ENCODE measurements at places on chromosomes 5 and 9. TPM values are rescaled to one million over a fixed set of nuclear protein-coding genes. Genes with fewer than 3 reads are reported as not detected.

DNA sequence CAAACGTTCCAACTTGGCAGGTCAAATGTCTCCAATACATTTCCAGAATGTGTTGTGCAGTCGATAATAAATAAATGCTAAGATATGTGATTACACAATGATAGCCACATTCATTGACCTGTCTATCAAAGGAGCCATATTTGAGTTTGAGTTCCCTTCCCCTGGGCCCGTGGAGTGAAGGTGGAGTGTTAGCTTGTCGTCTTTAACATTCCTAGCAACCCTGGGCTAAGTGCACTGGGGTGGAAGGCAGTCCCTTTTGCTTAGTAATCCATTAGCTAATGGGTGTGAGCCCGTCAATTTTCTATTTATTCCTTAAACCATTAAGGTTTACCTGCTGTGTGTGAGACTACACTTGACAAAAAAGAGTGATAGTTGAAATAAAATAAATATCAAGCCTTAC is 415.2 kb downstream of the EBF1 start:
- no peak for DNase-seq

DNA sequence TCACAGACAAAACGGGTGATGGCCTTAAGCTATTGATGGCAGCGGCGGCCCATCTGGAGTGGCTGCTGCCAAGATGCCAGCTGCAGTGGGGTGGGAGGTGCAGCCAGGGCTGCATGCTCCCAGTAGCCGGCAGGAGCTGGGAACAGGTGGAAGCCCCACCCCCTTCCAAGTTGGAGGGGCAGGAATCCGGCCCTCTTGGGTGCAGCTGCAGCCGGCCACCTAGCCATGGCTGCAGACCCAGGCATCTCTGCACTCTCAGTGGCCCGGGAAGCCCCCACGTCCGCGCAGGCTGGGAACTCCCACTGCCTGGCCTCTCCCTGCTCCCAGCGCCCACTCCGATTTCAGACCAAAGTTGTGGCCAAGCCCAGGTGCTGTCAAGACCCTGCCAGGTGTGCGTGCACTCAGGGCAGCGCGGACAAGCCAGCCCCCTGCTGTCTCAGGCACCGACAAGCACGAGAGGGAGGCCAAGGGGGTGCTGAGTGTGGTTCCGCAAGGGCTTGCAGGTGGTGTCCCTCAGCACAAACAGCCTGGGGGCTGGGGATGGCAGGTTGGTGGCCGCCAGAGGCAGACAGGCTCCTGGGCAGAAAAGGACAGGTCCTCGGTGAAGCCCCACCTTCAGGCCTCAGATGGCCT is 115.1 kb upstream of the TSLP start:
- DNase-seq, result no peak

LCN9 gene
- not detected for polyA plus RNA-seq

GRCh38 chr5:102832445-102832844 is 77.3 kb downstream of the PAM start:
- no peak for DNase-seq

- DNase-seq, result no peak
These were observed 242.9 kb downstream of the NSG2 start for GRCh38 chr5:174288439-174288838.

DNA sequence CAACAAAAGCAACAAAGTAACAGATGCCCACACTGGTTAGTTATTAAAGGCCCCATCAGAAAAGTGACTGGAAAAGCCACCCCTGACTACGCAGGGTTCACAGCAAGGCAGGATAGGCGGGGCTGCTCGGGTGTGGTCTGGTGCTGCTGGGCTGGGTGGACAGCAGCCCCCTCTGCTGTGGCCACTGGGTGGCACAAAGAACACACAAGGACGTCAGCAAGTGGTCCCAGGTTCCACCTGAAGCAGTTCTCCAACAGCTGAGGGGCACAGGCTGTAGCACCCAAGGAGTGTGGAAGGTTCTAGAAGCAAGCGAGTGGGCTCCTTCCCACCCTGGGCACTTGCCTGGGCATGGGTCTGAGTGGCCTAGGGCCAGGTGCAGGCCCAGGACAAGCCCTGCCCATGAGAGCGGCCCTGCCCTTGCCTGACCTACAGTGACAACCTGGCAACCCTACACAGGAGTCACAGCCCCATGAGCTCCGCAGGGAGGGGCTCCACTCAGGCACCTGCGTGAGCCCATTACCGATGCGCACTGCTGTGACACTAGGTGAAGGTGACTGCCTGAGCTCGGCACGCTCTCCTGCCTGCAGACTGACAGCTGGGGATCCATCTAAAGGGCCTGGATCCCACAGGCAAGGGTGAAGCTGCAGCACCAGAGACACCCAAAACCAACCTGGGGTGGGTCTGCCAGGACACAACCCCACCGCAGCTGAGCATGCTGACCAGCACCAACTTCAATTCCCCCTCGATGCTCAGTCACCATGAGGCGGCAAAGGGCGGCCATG is 8.1 kb downstream of the BRD9 start:
- no peak for DNase-seq

ZDHHC11 gene
- polyA plus RNA-seq, result 9.8 TPM

DNA sequence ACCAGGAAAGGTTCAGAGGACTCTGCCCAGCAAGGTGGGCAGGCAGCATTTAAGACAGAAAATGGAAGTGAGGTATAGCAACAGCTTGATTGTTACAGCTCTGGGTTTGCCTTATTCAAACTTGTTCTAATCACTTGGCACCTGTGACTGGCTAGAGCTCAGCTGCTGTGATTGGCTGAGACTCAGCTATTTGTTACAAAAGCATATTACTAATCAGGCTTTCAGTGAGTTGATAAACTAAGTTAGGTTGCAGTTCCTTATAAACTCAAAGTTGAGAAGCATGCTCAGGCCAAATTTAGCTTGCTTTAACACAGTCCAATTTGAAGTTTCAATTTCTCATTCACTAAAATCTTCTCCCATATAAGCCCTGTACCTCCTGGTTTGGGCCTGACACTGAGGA is 56.3 kb downstream of the GDA start:
- peak; percentile 2 for DNase-seq

All from lung (tissue), 17 donors.